CD8-positive, alpha-beta memory T cell (primary cell): ENCODE measurements at places on chromosomes 4 and X. TPM values are rescaled to one million over a fixed set of nuclear protein-coding genes. Genes with fewer than 3 reads are reported as not detected.

The LEF1 gene
- total RNA-seq = 53.2 TPM

The CLDN22 gene
- not detected for total RNA-seq

The RAB9B gene
- total RNA-seq = 0.35 TPM

The NFXL1 gene
- 11.5 TPM for total RNA-seq

The IL2RG gene
- total RNA-seq = 323 TPM

The SOD3 gene
- not detected for total RNA-seq

The NDP gene
- total RNA-seq = not detected

The UGT2B17 gene
- not detected for total RNA-seq

The LINC00632 gene
- not detected for total RNA-seq

The GAGE12H gene
- not detected for total RNA-seq

The CXCL11 gene
- total RNA-seq = not detected

The CCNB3 gene
- total RNA-seq = 0.53 TPM

The ADH1A gene
- not detected for total RNA-seq

The PDGFC gene
- not detected for total RNA-seq

The CYLC1 gene
- total RNA-seq = not detected

The MAGEB17 gene
- total RNA-seq = not detected

The CCDC120 gene
- 5.1 TPM for total RNA-seq

The PPARGC1A gene
- total RNA-seq = not detected
